CD4-positive, alpha-beta T cell treated with Interleukin-4 for 1 hour (primary cell): ENCODE measurements at places on chromosomes 4 and X.
A peak's percentile ranks its signal among the peaks of the same experiment; 100 is the strongest.

DNA sequence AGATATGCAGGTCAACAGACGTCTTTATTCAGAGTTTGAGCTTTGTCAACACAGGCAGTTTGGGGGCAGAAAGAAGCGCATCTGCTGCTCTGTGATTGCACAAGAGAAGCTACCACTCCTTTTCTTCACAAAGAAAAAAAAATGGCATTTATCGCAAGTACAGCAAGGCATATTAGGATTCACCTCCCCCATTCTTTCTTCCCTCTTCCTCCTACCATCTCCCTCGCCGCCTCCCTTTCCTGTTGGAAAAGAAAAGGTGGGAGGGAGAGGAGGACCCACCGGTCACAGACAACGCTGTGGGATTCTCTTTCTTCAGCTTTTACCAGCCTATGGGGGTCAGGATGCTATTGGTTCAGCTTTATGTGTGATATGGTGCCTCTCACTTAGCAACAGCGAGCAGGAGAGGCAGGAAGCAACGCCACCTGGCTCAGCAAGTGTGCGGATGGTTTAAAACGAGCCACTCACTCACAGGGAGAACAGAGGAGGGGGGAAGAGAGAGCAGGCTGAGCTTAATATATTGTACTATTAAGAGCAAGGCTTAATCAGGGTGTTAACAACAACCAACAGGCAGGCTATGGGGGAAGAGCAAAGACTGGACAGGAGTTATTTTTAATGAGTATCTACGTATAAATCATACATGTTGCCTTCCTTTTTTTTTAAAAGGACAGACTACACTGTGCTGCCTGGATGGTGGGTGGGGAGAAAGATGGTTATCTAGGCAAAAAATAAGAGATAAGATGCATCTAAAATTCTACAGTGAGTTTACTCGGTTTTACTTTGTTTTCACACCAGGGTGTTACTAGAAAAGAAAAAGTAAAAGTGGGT is 104.7 kb downstream of the MAML3 start:
- DNase-seq, result peak; percentile 42

GRCh38 chrX:9433596-9433995 is 31.3 kb upstream of the TBL1X start:
- DNase-seq, result no peak

DNA sequence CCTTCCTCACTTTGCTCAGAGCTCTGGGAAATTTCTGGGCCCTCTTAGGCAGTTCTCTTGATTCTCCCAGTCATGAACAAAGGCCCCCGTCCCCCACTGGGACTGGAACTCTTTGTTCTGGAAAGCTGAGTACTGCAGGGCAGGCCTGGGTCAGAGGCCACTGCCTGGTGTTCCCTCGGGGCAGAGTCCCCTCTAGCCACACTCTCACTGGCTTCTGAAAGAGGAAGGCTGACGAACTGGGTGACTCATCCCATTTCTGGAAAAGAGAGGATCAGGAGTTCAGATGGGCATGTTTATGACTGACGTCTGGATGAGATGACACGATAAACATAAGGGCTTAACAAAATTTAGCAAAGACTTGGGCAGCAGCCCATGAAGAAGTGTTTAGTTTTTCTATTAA is 47.7 kb downstream of the DDX3X start:
- DNase-seq, result peak; percentile 55

DNA sequence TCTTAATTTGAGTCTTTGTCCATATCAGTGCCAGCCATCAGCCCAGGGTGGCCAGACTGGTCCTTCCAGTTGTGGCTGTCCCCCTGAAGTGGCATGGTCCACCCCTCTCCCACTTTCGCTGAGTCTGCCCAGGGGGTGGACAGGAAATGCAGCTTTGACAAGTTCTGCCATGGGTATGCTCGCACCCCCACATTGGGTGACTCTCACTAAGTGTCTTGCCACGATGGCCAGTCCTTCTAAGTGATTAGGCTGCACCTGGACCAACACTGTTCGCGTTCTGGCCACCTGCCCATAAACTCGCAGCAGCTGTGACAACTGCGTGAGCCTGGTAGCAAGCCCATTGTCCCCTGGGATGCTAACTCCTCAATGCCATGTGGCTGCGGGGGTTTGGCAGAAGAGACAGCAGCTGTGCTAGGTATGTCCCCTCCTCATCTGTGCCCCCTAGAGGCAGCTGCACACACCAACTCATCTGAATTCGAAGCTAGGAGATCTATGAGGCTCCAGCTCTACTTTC is 10.0 kb upstream of the LNX1 start:
- no peak for DNase-seq

- DNase-seq, result no peak
Measured at GRCh38 chr4:133124746-133125145, 24.3 kb upstream of the PCDH10 start.

DNA sequence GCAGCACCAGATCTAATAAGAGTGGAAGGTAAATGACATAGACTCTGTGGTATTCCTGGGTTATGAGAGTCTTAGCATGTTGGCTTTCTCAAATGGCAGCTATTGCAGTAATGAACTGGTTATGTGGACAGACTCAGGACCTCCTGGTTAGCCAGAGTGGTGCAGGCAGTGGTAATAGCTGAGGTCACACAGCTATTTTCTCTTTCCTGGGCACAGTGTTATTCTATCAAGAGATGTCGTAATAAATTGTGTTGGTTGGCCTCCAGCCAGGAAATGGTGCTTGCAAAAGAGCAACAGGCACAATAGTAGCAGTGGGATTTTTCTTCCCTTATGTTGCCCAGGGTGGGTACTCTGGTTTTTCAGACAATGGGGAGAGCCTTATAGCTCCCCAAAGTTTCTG is 279.2 kb upstream of the FGF16 start:
- no peak for DNase-seq

DNA sequence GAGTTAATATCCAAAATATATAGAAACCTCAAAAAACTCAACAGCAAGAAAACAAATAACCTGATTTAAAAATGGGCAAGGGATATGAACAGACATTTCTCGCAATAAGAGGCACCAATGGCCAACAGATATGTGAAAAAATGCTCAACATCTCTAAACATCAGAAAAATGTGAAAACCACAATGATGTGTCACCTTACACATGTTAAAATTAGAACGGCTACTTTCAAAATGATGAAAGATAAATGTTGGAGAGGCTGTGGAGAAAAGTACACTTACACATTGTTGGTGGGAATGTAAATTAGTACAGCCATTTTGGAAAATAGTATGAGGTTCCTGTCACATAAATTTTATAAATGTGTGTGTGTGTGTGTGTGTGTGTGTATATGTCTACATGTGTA is 731.3 kb downstream of the DMD start:
- no peak for DNase-seq

GRCh38 chr4:89161841-89162240 is 50.5 kb downstream of the TIGD2 start:
- no peak for DNase-seq

- peak; percentile 52 for DNase-seq
Measured at GRCh38 chr4:87093443-87094123, 126.8 kb downstream of the KLHL8 start.

- no peak for DNase-seq
Measured at GRCh38 chrX:110258552-110258951, 59.3 kb downstream of the AMMECR1 start.
